ENCODE measurements at places on chromosomes 5 and 9.

GRCh38 chr9:13728917-13729811, 449.7 kb upstream of the MPDZ start:
- DNase-seq: no peak

DNA sequence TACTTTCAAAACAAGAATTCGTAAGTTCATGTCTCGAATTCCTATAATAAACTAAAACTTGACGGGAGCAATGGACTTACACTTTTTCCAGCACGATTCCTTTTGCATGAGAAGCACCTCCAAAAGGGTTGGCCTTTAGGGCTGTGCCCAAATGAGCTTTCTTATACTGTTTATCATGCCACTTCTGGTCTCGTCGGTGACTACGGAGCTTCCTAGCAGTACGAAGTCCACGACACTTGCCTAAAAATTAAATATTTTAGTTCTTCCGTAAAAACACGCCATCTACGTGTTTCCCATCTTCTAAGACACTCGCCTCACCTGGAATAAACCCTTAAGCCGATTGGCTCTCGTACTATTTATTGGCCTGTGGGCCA, 554 bp downstream of the RPS23 start:
- DNase-seq: peak; percentile 6

- DNase-seq: no peak
Measured at GRCh38 chr5:33343676-33344327, 97.0 kb upstream of the TARS1 start.

DNA sequence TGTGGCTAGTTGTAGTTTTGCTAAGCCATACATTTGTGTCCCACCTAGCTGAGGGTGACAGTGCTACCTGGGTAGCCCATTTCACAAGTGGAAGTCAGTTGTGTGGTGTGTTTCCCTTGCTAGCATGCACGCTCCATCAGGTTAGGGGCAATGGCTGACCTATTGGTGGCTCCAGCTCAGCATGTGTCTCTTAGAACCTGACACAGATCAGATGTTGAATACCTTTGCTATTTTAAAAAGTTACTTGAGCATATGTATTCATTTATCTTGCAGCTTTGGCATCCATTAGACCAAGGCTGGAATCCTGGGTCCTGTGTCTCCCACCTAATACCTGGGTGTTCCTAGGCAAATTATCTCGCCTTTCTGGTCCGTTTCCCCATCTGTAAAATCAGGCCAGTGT, 44.8 kb downstream of the ZNF618 start:
- no peak for DNase-seq

DNA sequence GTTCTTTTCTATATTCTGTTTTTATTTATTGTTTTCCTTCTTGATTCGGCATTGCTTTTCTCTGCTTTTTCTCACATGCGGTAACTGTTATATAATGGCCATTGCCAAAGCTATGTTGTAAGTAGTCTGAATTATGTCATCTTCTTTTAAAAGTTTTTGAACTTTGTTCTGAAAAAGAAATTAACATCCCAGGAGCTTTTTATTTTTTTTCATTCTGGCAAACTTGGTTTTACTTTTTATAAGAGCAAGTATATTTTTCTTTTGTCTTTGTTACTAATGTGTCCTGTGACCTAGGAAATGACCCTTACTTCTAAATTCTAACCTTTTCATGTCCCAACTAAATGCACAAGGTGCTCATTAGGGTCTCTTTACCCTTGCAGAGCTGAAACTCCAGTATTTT, 26.7 kb upstream of the IZUMO3 start:
- no peak for DNase-seq

DNA sequence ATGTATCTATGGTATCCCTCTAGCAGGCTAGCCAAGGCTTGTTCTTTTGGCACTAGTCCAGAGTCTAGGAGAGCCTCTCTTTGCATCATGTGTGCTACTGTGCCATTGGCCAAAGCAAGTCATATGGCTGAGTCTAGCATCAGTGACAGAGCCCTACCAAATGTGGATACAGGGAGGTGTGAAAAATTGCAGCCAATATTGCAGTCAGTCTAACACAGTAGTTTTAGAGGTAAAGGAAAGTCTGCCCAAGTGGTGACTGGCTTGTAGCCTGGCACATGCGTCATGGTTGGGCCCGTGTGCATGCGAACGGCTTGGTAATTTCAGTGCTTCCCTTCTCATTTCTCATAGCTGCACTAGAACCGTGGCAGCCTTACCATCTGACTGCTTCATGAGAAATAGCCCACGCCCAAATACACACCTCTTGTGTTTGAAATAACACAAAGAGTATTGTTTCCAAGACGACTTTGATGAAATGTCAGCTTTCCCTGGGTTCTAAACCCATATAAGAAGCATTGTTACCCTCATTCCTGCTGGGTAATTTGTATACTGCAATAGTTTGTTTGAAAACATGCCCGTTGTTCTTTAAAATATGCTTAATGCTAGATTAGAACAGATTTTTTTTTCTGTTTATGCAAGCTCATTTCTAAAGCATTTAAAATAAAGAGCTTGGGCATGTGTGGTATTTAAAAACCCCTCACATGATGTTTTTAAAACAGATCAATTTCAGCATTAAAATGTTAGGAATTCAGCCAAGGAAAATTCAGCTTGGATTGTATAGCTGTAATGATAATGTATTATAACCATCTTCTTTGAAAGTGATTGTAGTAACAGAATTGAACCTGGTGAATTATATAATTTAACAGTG, 113.2 kb downstream of the TLE4 start:
- DNase-seq: no peak

DNA sequence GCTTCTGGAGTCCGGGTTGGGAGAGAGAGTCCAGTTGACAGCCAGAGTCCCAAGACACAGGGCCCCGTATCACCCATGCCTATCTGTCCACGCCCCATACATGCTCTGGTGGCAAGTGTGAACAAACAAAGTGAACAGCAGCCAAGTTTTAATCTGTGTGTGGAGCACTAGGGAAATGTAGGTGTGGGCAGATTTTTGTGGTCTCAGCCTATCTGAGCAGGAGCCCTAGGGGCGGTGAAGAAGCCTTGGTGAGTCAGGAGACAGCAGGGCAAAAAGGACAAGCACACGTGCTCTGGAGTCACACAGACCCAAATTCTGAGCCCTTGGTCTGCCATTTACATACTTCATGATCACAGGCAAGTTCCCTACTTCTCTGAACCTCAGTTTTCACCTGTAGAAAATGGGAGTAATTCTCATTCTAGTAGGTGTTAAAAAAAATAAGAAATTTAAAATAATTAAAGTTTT, 23.2 kb downstream of the EGR1 start:
- DNase-seq: no peak

GRCh38 chr5:159463590-159464321, 133.5 kb upstream of the IL12B start:
- no peak for DNase-seq
